Amygdala (tissue), 56 donors: ENCODE measurements at places on chromosomes 4 and X.

DNA sequence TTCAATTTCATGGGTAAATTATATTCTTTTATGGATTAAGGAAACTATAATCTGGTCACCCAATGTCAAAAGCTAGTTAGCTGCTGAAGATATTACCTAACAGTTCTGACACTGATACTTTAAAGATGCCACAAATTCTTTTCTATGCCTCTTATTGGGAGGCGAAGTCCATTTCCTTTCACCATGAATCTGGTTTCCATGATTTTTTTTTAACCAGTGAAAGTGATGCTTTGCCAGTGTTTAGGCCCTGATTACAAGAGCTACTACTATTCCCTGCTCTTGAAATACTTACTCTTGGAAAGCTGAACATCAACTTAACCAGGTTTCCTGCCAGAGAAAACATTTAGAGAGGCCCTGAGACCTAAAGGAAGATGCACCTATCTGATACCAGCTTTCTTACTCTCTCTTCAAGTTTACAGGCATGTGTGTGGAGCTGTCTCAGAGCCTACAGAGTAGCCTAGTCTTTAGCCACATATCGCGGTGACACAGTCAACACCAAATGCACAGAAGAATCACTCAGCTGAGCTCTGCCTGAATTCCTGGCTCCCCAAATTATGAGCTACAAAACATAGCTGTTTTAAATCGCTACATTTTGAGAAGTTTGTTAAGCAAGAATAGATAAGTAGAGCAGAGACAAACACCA lies 1280.8 kb downstream of the PCDH7 start:
- DNase-seq, result no peak

DNA sequence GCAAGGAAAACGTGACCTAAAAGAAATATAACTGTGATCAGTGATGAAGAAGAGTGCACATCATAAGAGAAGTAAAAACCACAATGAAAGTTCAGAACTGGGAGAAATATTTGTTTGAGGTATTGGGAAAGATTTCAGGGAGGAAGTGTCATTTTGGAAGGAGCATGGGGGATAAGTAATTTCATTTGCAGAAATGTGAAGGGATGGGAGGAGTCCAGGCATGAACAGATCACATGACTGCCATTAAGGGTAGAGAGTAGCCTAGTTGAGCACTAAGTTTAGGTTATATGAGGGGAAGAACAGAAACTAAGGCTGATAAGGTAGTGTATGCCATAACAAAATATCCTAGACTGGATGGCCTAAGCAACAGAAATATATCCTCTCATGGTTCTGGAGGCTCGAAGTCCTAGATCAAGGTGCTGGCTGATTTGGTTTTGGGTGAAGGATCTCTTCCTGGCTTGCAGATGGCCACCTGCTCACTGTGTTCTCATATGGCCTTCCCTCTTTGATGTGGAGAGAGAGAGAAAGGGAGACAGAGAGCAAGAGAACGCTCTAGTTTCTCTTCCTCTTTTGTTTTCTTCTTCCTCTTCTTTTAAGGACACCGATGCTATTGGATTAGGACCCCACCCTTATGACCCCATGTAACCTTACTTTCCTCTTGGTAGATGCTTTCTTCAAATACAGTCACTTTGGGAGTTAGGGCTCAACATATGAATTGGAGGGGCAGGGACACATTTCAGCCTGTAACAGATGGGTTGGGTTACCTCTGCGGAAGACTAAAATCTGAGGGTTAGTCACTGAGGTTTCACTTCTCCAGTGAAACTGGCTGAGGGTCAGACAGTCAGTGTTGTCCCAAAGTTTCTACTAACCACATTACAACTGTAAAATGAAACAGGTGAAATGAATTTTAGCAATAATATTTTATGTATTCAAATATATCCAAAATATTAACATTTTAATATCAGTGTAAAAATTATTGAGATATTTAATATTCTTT lies 77.9 kb downstream of the EGF start:
- DNase-seq, result no peak

- DNase-seq, result no peak
Measured at GRCh38 chr4:64747919-64748715, 338.9 kb upstream of the TECRL start.

DNA sequence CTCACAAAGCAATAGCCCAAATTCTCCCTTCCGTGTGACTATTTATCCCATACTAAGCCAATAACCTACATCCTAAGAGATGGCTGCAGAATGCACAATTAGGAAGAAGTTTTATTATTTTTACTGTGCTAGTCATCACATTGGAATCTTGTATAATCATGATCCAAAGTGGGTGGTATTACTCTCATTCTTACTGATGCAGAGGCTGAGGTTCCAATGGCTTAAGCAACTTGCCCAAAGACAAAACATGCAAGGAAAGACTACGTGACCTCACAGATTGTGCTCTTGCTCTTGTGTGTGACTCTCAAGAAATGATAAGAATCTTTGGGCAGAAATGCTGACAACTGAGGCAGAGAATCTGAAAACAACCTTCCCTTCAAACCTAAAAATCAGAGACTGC lies 212.2 kb downstream of the LDB2 start:
- DNase-seq, result no peak

GRCh38 chrX:8679550-8679949 lies 52.4 kb downstream of the ANOS1 start:
- DNase-seq, result no peak

GRCh38 chr4:54802336-54802735 lies 144.6 kb downstream of the KIT start:
- DNase-seq, result no peak
